Neural crest cell (in vitro differentiated cells): ENCODE measurements at places on chromosomes 3 and 15. TPM values are rescaled to one million over a fixed set of nuclear protein-coding genes. Genes with fewer than 3 reads are reported as not detected.

DNA sequence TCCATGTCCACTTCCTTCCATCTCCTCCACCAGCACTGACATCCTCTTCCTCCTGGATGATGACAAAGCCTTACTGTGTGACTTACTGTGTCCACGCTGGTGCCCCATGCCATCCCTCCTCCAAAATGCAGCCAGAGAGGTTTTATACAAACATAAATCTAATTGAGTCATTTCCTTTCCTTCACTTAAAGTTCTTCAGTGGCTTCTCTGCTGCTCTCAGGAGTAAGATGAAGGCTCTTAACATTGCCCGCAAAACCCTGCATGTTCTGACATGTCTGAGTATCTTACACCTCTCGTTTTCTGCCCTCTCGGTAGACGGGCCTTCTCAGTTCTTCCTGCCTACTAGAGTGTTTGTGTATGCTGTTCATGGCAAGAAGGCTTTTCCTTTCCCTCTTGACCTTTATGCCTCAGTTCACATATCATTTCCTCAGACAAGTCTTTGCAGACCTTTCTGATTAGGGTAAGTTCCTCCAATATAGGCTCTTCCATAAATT lies 175.5 kb downstream of the CFAP20DC start:
- peaks cover 2% of the 10 kb centered on the region for H3K36me3 ChIP-seq
- DNase-seq, result no peak
- no peaks in the 10 kb centered on the region for H3K27me3 ChIP-seq
- H3K4me1 ChIP-seq, result no peaks in the 10 kb centered on the region
- no peak overlapping the region for H3K27ac ChIP-seq

GRCh38 chr3:39638301-39638700 lies 170.8 kb downstream of the MOBP start:
- no peak for DNase-seq
- H3K36me3 ChIP-seq, result no peaks in the 10 kb centered on the region
- no peak overlapping the region for H3K4me3 ChIP-seq

- H3K36me3 ChIP-seq, result peaks cover 9% of the 10 kb centered on the region
- H3K4me3 ChIP-seq, result no peak overlapping the region
- no peak for DNase-seq
- H3K27me3 ChIP-seq, result no peaks in the 10 kb centered on the region
- H3K4me1 ChIP-seq, result peaks cover 7% of the 10 kb centered on the region
These were observed 55.4 kb downstream of the ZNF148 start for GRCh38 chr3:125319765-125320164.

- no peak for DNase-seq
- H3K36me3 ChIP-seq, result peaks cover 4% of the 10 kb centered on the region
- peaks cover 4% of the 10 kb centered on the region for H3K4me1 ChIP-seq
- no peak overlapping the region for H3K4me3 ChIP-seq
These were observed 53.1 kb downstream of the TRANK1 start for GRCh38 chr3:36891701-36892160.

Gene CCR1
- total RNA-seq, result 0.12 TPM in 1 of 2 replicates, not detected in the other

GRCh38 chr3:139468399-139468798 lies 7.9 kb downstream of the RBP2 start:
- H3K4me3 ChIP-seq, result no peak overlapping the region
- no peaks in the 10 kb centered on the region for H3K27me3 ChIP-seq
- no peak overlapping the region for H3K27ac ChIP-seq
- DNase-seq, result no peak

DNA sequence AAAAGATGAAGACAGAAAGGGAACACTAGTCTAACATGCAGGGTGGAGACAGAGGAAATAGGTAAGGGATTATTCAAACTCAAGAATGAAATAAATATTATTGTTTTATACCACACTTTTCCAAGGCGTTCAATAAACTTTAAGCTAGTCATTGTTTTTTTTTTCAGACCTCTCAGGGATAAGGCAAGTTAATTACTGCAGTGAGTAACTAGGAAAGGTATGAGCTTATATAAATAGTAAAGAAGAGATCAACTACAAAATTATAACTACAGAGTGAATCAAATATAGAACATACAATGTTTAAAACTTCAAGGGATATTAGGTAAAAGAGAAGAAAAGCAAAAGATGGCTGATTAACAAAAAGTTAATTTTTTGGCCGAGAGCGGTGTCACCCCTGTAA lies 31.5 kb upstream of the XXYLT1 start:
- H3K27ac ChIP-seq, result peak overlapping the region; percentile 14
- H3K4me3 ChIP-seq, result no peak overlapping the region
- no peaks in the 10 kb centered on the region for H3K27me3 ChIP-seq
- peaks cover 13% of the 10 kb centered on the region for H3K36me3 ChIP-seq
- H3K4me1 ChIP-seq, result no peaks in the 10 kb centered on the region

DNA sequence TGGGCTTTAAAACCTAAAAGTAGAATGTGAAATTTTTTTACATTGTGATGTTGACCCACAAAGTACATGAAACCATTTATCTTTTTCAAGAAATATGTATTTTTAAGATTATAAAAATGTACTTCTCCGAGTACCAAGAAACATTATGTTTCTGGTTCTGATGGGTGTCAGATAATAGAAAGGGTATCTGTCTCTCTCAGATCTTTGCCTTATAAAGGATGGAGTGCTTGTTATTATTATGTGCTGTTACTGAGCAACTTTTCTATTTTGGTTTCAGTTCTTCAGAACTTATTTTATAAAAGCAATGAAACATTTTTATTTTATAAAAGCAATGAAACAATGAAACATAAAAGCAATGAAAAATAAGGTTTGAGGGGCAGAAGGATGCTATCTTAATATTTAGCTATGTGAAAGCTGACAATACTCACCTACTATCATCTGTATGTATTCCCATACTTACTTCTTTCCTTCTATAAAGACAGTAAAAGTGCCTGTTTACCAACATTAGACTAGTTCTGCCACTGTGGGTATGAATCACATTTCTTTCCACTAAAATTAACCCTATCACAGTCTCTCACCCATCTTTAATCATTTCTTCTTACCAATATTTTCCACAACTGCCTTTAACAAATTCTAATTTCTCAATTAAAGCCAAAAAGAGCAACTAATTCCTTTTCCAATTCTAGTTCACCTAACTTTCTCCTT lies 540.7 kb upstream of the KCNMB2 start:
- no peak for DNase-seq
- H3K4me1 ChIP-seq, result peaks cover 11% of the 10 kb centered on the region
- H3K36me3 ChIP-seq, result no peaks in the 10 kb centered on the region
- H3K27me3 ChIP-seq, result no peaks in the 10 kb centered on the region
- no peak overlapping the region for H3K4me3 ChIP-seq

Gene IMPG2
- total RNA-seq, result 0.40 and 0.52 TPM in 2 replicates

GRCh38 chr15:40458495-40459371 lies 12.1 kb upstream of the CHST14 start:
- H3K27me3 ChIP-seq, result no peaks in the 10 kb centered on the region
- H3K36me3 ChIP-seq, result no peaks in the 10 kb centered on the region
- H3K4me3 ChIP-seq, result no peak overlapping the region
- no peak for DNase-seq
- H3K4me1 ChIP-seq, result peaks cover 14% of the 10 kb centered on the region

GRCh38 chr15:66873856-66874255 lies 171.8 kb downstream of the SMAD6 start:
- no peaks in the 10 kb centered on the region for H3K4me1 ChIP-seq
- no peak for DNase-seq
- H3K4me3 ChIP-seq, result no peak overlapping the region
- no peaks in the 10 kb centered on the region for H3K36me3 ChIP-seq
- H3K27ac ChIP-seq, result no peak overlapping the region

GRCh38 chr3:197205675-197206074 lies 92.7 kb downstream of the DLG1 start:
- no peaks in the 10 kb centered on the region for H3K36me3 ChIP-seq
- H3K27ac ChIP-seq, result no peak overlapping the region
- H3K4me3 ChIP-seq, result no peak overlapping the region
- no peaks in the 10 kb centered on the region for H3K27me3 ChIP-seq

- H3K4me3 ChIP-seq, result no peak overlapping the region
- H3K36me3 ChIP-seq, result no peaks in the 10 kb centered on the region
- H3K4me1 ChIP-seq, result no peaks in the 10 kb centered on the region
- no peaks in the 10 kb centered on the region for H3K27me3 ChIP-seq
These were observed 479.1 kb downstream of the ZBBX start for GRCh38 chr3:166900866-166901577.
